Body of pancreas (tissue), 4 donors: ENCODE measurements at places on chromosomes 4 and X. TPM values are rescaled to one million over a fixed set of nuclear protein-coding genes. Genes with fewer than 3 reads are reported as not detected.

The RPA4 gene
- total RNA-seq = 0.99 TPM

DNA sequence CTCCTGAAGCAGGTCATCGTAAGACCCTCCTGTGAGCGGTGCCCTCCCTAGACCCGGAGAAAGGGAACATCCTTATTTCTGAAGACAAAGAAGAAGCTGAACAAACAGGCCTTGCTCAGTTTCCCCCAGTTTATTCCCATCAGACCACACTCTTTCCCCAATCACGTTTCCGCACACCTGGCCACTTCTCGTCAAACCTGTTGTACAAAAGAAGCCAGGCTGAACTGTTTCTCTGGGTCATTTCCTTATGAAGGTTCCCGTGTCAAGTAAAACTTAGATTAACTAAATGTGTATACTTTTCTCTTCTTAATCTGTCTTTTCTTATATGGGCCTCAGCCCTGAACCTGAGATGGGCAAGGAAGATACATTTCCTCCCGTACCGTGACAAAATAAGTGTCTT is 111.6 kb upstream of the ENPP6 start:
- H3K27me3 ChIP-seq = no peaks in the 10 kb centered on the region
- H3K4me3 ChIP-seq = no peak overlapping the region
- peaks cover 36% of the 10 kb centered on the region for H3K4me1 ChIP-seq
- DNase-seq = no peak
- H3K36me3 ChIP-seq = no peaks in the 10 kb centered on the region

The FGF13 gene
- total RNA-seq = 1.0 TPM

DNA sequence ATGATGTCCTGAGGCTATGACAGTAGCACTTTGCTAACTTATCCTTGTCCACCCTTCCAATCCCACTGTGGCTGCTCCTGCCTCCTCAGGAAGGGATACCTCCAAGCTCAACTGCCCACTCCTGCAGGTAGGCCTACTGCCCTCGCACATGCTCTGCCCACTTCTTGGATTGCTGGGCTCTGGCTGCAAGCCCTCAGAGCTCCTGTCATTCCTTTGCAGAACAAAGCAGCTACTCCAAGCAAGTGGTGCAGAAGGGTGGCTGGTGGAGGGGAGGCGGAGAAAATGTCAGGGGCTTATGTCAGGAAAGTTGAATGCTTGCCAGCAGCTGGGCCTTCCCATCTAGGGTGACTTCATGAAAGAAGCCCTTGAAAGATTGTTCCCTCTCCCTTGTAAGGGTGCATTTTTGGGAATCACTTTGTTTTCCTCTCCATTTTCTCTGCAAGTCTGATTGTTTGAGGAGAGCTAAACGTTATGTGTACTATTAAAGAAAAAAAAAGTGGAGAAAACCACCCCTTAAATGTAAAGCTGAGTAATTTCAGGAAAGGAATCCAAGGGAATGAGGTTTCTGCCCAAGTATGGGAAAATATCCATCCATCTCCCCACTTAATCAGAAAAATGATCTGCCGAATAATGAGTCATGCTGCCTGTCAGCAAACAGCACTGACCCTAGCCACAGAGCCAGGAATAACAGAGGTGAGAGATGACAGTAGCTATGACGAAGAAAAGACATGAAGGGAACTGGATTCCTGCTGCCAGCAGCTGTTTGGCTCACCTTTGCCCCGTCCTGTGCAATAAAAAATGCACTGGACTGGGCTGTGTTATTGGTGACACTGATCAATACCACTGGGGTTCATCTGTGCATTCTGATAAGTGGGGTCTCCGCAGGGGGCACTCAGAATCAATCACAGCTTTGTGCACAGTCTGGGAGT is 102.0 kb downstream of the RTL5 start:
- H3K27ac ChIP-seq = no peak overlapping the region
- no peak overlapping the region for H3K4me3 ChIP-seq
- no peaks in the 10 kb centered on the region for H3K36me3 ChIP-seq
- H3K27me3 ChIP-seq = no peaks in the 10 kb centered on the region

The STS gene
- 3.6 TPM for total RNA-seq

- no peak for DNase-seq
- peaks cover 32% of the 10 kb centered on the region for H3K4me1 ChIP-seq
- no peak overlapping the region for H3K27ac ChIP-seq
- no peak overlapping the region for H3K4me3 ChIP-seq
- H3K27me3 ChIP-seq = no peaks in the 10 kb centered on the region
Observed at GRCh38 chrX:53438174-53438831, 4.1 kb upstream of the HSD17B10 start.

The RBM3 gene
- total RNA-seq = 194 TPM

- no peak overlapping the region for H3K4me3 ChIP-seq
- H3K27ac ChIP-seq = no peak overlapping the region
- H3K27me3 ChIP-seq = no peaks in the 10 kb centered on the region
- no peaks in the 10 kb centered on the region for H3K36me3 ChIP-seq
- peaks cover 24% of the 10 kb centered on the region for H3K4me1 ChIP-seq
Observed at GRCh38 chr4:148341980-148342800, 100.0 kb downstream of the NR3C2 start.

DNA sequence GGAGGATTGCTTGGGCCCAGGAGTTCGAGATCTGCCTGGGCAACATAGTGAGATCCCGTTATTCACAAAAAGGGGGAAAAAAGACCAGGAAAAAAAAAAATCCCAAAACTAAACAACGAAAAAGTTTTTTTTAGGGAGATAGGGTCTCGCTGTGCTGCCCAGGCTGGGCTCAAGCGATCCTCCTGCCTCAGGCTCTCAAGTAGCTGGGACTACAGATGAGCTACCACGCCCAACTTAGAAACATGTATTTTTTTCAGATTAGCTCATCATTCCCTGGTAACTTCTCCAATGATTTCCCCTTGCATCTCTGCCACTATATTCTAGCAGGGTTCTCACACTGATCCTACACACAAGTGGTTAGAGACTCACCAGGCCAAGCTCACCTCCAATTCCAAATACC is 24.4 kb upstream of the IRAK1 start:
- H3K36me3 ChIP-seq = no peaks in the 10 kb centered on the region
- H3K4me1 ChIP-seq = peaks cover 28% of the 10 kb centered on the region
- H3K4me3 ChIP-seq = no peak overlapping the region
- H3K27ac ChIP-seq = no peak overlapping the region
- no peaks in the 10 kb centered on the region for H3K27me3 ChIP-seq

DNA sequence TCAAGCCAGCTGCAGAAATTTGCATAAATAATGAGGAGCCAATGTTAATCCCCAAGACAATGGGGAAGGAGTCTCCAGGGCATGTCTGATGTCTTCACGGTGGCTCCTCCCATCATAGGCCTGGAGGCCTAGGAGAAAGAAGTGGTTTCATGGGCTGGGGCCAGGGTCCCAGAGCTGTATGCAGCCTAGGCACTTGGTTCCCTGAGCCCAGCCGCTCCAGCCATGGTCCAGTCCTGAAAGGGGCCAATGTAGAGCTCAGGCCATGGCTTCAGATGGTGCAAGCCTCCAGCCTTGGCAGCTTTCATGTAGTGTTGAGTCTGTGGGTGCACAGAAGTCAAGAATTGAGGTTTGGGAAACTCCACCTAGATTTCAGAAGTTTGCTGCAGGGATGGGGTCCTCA is 628.2 kb upstream of the GRIA3 start:
- H3K4me3 ChIP-seq = no peak overlapping the region
- no peak overlapping the region for H3K27ac ChIP-seq
- H3K27me3 ChIP-seq = no peaks in the 10 kb centered on the region
- H3K36me3 ChIP-seq = no peaks in the 10 kb centered on the region
- no peaks in the 10 kb centered on the region for H3K4me1 ChIP-seq

The DDIT4L gene
- total RNA-seq = 1.0 TPM

- no peak for DNase-seq
- no peaks in the 10 kb centered on the region for H3K36me3 ChIP-seq
- no peaks in the 10 kb centered on the region for H3K27me3 ChIP-seq
- H3K27ac ChIP-seq = no peak overlapping the region
Observed at GRCh38 chr4:88219099-88219498, 60.7 kb upstream of the ABCG2 start.

DNA sequence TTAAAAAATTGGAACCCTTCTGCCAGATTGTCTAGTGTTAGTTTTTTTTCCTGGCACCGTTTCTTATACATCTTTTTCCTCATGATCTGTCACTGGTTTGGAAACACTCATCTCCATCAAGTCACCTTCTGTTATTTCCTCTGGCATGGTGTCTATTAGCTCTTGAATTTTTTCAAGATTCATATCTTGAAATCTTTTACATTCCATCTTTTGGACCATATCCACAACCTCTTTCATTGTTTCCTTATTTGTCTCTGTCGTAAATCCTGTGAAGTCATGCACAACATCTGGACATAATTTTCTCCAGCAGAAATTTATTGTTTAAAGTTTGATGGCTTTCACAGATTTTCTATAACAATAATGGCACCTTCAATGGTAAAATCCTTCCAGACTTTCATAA is 10.2 kb upstream of the TMEM185A start:
- no peak overlapping the region for H3K4me3 ChIP-seq
- H3K36me3 ChIP-seq = no peaks in the 10 kb centered on the region
- no peak overlapping the region for H3K27ac ChIP-seq
- H3K27me3 ChIP-seq = no peaks in the 10 kb centered on the region

DNA sequence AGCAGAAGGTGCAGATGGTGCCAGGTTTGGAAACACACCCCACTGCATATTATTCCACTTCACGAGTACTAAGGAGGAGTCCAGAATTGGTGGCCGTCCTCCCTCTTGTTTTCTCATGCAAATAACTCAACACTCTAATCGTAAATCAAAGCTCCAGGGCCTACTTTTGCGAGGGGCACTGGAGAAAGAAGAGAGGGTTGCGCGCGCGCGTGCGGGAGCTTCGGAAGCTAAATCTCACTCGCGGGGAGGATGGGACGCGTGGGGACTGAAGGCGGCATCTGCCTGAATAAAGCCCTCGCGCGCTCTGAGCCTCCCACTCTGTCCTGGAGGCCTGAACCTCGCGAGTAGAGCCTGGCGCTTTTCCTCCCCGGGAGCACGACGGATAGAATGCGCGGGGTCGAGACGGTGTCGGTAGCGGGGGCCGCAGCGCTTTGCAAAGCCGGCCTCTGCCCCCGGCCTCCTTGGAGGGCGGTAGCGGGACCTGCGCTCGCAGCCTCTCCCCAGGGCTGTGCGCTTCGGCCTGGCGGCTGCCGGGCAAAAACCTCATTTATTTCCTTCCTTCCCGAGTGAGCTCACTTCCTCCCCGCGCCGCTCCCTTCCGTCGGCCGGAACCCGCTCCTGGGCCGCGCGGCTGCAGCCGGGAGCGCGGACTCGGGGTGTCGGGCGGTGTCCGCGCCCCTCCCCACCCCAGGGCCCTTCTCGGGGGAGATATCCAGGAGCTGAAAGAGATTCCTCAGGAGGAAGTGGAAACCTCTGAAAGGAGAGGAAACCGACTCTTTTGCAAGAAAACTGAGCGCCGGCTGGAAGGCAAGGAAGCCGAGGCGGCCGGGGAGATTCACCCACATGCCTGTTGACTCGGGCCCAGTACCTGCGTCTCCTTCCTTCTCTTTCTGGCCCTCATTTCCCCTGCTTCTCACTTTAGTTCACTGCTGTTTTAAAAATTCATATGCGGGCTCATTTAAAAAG is 20.7 kb downstream of the HAND2 start:
- no peak overlapping the region for H3K4me3 ChIP-seq
- no peaks in the 10 kb centered on the region for H3K36me3 ChIP-seq
- peaks cover 5% of the 10 kb centered on the region for H3K4me1 ChIP-seq
- H3K27me3 ChIP-seq = no peaks in the 10 kb centered on the region
- H3K27ac ChIP-seq = no peak overlapping the region
- no peak for DNase-seq

The TMSB15A gene
- total RNA-seq = not detected

DNA sequence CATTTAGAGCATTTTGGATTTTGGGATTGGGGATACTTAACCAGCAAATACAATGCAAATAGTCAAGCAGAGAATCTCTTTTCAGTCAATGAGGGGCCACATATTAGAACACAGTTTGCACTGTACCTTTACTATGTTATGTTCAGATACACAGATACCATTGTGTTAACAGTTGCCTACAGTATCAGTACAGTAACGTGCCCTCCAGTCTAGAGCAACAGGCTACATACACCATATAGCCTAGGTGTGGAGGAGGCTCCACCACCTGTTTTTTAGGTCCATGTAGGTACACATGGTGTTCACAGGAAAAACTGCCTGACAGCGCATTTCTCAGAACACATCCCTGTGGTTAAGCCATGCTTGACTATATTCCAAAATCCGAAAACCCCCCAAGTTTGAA is 9.1 kb downstream of the GRPEL1 start:
- peaks cover 5% of the 10 kb centered on the region for H3K36me3 ChIP-seq
- H3K27ac ChIP-seq = no peak overlapping the region
- no peaks in the 10 kb centered on the region for H3K4me1 ChIP-seq
- H3K27me3 ChIP-seq = no peaks in the 10 kb centered on the region

DNA sequence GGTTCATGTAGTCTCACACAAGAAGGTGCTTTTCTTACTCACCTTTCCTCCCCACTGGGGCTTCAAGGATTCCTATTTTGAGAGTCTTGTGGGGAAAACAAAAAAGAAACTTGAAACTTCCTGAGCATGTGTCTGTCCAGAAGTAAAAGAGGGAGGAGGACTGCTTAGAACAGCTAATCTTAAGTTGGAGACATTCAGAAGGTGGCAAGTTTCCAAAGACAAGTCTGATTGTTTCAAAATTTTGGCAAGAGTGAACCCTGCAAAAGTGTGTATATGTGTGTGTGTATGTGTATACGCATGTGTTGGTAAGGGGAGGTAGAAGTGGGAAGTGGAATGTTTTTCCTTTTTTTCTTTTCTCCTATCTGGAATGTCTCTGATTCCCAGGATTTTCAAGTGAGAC is 189.0 kb upstream of the FRMPD4 start:
- H3K27me3 ChIP-seq = no peaks in the 10 kb centered on the region
- no peak overlapping the region for H3K27ac ChIP-seq
- no peaks in the 10 kb centered on the region for H3K4me1 ChIP-seq
- no peaks in the 10 kb centered on the region for H3K36me3 ChIP-seq
- H3K4me3 ChIP-seq = no peak overlapping the region

GRCh38 chr4:189124149-189124758 is 816.4 kb upstream of the FRG1 start:
- H3K4me1 ChIP-seq = no peaks in the 10 kb centered on the region
- no peak for DNase-seq
- H3K36me3 ChIP-seq = no peaks in the 10 kb centered on the region
- H3K27ac ChIP-seq = no peak overlapping the region
- H3K4me3 ChIP-seq = no peak overlapping the region

GRCh38 chrX:51743179-51743957 is at the start of gene GSPT2:
Gene GSPT2, plus strand, starts transcription at chrX:51743442. Its CDS starts 185 bp downstream, at chrX:51743627.
- H3K4me3 ChIP-seq = no peak within 1 kb of the TSS
- peaks cover 12% of the 10 kb centered on the region for H3K4me1 ChIP-seq
- no peaks in the 10 kb centered on the region for H3K36me3 ChIP-seq
- H3K27ac ChIP-seq = peak within 1 kb of the TSS; percentile 56
- no peaks in the 10 kb centered on the region for H3K27me3 ChIP-seq

- no peaks in the 10 kb centered on the region for H3K27me3 ChIP-seq
- H3K4me1 ChIP-seq = peaks cover 30% of the 10 kb centered on the region
- no peak overlapping the region for H3K4me3 ChIP-seq
- H3K36me3 ChIP-seq = no peaks in the 10 kb centered on the region
- DNase-seq = no peak
Observed at GRCh38 chr4:71066737-71067716, 73.6 kb downstream of the DCK start.

The MAGEC1 gene
- not detected for total RNA-seq

DNA sequence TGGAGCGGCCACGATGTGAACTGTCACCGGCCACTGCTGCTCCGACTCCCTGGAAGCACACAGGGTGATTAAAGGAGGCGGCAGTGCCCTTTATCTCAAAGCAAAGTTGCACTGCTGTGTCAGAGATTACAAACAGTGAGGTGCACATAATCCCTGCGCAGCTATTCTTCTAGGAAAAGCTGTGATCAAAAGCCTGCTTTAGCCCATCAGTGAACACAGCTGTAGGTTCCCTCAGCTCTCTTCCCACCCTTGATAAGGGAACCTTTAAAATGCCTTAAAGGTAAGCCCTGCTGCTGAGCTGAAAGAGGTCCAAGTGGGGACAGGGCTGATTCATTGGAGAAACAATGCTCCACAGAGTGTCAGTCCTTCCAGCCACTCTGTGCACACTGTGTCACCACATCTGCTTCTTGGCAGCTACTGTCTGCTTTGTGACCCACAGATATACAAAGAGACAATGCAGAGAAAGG is 127.6 kb downstream of the EIF4E start:
- no peak overlapping the region for H3K4me3 ChIP-seq
- H3K27me3 ChIP-seq = no peaks in the 10 kb centered on the region
- DNase-seq = no peak
- H3K27ac ChIP-seq = no peak overlapping the region
